Left renal pelvis (tissue), 4 donors: ENCODE measurements at places on chromosomes 7 and 10. TPM values are rescaled to one million over a fixed set of nuclear protein-coding genes. Genes with fewer than 3 reads are reported as not detected.

The TLX1 gene
- polyA plus RNA-seq, result not detected

The WDFY4 gene
- 1.1 TPM for polyA plus RNA-seq

The SHOC2 gene
- polyA plus RNA-seq, result 35.9 TPM

The SLC16A9 gene
- polyA plus RNA-seq, result 41.1 TPM

The PHYHIPL gene
- 17.6 TPM for polyA plus RNA-seq
